ENCODE measurements at places on chromosomes 16 and 17. TPM values are rescaled to one million over a fixed set of nuclear protein-coding genes. Genes with fewer than 3 reads are reported as not detected.

GRCh38 chr17:62653002-62653825 lies 25.7 kb downstream of the MRC2 start:
- DNase-seq, result peak; percentile 15

DNA sequence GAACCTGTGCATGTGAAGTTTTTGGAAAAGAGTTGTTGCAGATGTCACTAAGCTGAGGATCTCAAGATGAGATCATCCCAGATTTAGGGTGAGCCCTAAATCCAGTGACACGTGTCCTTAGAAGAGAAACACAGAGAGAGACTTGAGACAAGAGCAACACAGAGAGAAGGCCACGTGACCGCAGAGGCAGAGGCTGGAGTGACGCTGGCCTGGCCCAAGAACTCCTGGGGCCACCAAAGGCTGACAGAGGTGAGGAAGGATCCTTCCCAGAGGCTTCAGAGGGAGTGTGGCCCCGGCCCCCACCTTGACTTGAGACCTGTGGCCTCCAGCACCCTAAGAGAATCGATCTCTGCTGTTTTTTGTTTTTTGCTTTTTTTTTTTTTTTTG lies 12.1 kb upstream of the RHBDF2 start:
- no peak for DNase-seq

TLCD2 gene
- 1.2 TPM for total RNA-seq

MAF gene
- 23.8 TPM for total RNA-seq

GRCh38 chr16:85402910-85403692 lies 210.0 kb upstream of the GSE1 start:
- peak; percentile 87 for DNase-seq
